ENCODE measurements at places on chromosomes 5 and 9.

DNA sequence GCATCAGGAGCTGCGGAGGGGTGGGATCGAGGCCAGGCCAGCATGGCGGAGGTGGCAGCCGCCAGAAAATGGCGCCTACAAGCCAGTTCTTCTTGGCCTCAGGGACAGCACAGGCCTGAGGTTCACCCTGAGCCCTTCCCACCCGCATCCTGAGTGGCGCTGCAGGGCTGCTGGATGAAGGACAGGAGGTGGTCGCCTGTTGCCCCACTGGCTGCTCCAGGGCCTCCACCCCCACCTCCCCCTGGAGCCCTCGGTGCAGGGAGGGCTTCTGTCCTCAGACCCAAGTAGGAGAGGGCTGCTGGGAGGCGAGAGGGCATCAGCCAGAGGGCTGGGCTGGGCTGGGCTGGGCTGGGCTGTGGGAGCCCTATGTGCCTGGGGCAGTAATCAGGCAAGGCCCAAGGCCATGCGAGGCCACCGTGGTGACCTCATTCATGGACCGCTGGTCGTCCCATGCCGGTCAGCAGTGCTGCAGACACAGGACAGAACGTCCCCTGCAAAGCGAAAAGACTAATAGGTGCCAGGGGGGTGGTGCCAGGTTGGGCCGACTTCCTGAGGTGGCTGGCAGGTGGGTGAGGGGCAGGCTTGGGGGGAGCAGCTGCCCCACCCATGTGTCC, 13.8 kb downstream of the GPSM1 start:
- DNase-seq: no peak

DNA sequence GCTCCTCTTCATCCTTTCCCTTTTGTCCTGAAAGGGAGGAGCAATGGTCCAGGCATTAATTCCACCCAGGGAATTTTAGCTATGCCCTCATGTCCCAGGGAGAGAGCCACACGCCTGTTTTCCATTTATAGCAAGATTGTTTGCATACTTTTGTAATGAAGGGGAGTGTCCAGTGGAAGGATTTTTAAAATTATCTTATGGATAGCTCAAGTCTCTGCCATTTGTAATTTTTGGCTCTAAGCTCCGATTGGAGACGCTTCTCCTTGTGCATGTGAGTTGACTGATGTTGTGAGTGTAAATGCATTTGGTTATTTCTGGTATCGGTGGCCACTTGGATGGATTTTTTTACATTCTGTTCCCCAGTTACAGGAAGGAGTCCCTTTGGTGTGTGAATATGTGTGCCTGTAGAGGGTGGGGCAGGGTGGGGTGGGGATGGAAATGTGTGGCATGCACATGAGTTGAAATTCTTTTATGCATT, 7.2 kb upstream of the RPL26L1 start:
- DNase-seq: no peak

DNA sequence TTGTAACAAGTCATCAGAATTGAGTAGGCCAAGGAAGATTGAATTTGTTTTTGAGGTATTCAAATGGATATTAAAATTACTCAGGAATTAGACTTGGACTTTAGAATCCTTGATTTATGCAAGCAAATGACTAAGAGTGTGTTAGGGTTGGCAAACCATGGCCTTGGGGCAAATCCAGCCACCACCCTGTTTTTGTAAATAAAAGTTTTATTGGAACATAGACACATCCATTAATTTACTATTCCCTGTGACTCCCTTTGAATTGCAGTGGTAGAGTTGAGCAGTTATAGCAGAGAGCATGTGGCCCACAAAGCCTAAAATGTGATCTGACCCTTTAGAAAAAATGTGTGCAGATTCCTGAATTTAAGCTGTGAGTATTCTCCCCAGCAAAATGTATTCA, 115.6 kb downstream of the WDR70 start:
- DNase-seq: no peak

- DNase-seq: no peak
Measured at GRCh38 chr5:63262185-63262981, 683.8 kb downstream of the LRRC70 start.

- no peak for DNase-seq
Measured at GRCh38 chr5:74396913-74397622, 243.5 kb downstream of the ENC1 start.

- DNase-seq: no peak
Measured at GRCh38 chr5:127561254-127561653, 43.8 kb downstream of the PRRC1 start.

DNA sequence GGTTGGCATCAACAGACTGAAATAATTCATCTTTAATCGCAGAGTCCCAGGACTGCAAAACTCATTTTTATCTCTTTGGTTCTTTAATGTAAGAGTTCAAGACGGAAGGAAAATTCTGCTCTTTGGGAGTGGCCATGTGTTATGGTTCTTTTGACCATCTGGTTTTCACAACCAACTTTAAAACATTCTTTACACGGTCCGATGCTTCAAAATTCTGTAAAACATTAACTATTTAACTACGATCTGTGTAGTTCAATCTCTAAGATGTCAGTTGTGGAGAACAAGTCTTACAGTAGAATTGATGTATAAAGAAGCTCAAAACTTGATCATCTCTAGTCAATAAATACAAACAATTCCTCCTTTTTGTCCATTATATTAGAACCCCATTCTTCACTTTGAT, 83.0 kb downstream of the CMYA5 start:
- DNase-seq: no peak

DNA sequence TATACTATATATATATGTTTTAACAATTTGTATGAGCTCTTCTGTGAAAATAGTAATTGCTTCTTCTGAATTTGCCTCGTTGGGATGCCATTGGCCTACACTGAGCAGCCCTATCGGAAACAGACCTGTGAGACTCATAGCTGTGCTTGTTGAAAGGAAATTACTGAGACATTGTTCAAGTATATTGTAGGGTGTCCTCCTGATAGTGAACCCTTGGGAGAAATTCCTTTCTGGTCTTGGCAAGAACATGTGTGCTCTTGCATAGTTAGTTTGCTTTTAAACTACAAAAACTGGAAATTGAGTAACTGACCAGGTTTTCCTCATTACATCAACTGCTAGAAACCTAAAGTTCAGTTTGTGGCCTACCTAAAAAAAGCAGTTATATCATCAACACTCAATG, 160.9 kb downstream of the LURAP1L start:
- no peak for DNase-seq

GRCh38 chr9:38415856-38416255, 8.4 kb downstream of the IGFBPL1 start:
- no peak for DNase-seq

DNA sequence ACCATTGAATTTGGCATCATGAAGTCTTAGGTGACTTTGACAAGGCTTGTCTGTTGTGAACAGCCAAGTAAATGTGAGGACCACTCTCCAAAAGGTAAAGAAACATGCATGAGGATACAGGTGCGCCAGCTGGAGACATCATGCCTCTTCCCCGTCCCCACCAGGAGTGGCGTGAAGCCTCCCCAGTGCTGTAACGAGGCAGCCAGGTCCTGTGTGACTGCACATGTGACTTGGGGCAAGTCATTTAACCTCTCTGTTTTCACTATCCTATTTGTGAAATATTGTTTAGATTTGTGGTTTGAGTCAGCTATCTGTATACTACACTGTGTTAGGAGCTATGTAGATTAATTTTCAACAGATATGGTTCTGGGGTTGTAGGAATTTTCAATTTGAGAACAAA, 65.0 kb downstream of the DOCK8 start:
- no peak for DNase-seq

DNA sequence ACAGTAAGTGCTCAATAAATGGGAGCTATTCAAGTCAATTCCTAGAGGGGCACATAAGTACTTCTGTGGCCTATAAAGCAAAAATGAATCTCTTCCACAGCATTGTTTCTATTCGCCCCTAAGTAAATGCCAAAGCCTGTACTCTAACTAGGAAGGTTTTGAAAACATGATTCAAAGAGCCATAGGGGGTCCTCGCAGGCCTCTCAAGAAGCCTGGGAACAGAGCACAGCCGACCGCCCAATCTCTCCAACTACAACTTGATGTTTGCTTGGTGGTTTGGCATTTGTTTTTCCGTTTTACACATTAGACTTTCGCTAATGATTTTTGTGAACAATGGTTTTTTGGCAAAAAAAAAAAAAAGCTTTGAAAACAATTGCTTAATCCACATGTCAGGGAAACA, 19.4 kb downstream of the EFNA5 start:
- DNase-seq: no peak

DNA sequence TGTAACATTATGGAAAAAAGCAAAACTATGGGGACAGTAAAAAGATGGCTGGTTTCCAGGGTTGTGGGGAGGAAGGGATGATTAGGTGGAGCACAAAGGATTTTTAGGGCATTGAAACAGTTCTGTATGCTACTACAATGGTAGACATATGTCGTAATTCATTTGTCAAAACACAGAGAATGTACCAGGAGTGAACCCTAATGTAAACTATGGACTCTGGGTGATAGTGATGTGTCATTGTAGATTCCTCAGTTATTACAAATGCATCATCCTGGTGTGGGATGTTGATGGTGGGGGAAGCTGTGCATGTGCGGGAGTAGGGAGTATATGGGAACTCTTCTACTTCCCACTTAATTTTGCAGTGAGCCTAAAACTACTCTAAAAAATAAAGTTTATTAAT, 135.0 kb upstream of the GABRP start:
- no peak for DNase-seq

DNA sequence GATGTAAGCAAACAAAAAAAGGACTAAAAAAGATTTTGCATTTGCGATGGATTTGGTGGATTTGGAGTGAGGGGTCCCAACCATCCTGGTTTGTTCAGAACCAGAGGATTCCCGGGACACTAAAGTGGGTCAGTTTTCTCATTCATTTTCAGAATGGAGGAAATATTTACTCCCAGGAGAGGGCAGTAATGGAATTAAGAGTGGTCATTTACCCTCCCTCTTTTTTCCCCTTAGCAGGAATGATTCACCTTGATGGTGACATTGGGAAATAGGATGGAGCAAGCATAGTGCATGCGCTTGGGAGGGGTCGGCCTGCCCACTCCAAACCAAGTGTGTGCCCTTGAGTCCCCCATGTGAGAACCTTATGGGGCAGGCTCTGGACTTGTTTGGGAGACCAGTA, 164.2 kb upstream of the PUM3 start:
- no peak for DNase-seq

DNA sequence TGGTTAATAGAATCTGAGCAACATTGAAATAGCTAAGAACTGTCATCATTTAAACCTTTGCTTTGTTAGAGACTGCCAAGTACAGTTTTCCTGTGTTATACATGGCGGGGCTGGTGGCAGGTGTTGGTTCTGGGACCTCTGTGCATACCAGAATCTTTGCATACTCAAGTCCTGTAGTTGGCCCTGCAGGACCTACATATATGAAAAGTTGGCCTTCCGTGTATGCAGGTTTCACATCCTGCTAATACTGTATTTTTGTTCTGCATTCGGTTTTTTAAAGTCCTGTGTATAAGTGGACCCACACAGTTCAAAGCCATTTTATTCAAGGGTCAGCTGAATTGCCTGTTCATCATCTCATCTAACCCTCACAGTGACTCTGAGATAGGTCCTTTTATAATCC, 36.4 kb downstream of the LARP1 start:
- DNase-seq: no peak

DNA sequence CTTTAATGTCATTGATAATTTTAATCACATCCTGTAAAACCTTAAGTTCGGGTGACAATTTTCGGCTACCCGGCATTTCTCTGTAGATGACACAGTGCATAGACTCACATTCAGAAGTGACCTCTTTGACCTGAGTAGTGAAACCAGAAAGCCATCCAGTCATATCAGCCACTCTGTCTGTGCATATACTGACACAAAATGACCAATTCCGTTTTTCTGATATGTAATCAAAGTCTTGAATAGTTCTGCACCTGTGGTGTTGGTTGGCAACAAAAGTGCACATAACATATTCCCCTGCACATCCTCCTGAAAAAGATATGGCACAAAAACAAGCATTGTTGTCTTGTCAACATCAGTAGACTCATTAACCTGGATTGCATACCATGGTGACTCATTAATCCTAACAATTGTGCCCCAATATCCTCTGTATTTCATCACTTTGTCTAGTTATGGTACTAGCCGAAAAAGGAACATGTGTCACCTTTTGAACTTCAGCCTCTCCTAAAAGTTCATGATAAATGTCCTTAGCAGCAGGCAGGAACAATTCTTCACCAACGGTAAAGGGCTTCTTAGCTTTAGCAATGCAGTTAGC, 4.6 kb upstream of the HNRNPA0 start:
- DNase-seq: no peak

DNA sequence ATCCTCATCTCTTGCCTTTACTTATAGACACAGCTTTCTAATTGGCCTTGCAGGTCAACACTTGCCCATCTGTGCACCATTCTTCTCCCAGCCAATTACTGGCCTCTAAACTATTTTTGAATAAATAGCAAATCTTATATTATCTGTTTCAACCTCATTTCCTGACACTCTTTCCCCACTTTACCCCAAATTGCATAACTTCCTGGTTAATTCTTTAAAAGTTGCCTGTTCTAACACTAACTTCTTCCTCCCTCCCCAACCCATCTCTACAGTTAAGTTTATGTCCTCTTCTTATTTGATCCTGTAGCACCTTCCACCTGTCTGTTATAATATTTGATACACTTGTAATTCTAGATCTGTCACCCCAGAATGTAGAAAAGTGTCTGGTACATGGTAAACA, 372.1 kb downstream of the PDE4D start:
- DNase-seq: no peak

DNA sequence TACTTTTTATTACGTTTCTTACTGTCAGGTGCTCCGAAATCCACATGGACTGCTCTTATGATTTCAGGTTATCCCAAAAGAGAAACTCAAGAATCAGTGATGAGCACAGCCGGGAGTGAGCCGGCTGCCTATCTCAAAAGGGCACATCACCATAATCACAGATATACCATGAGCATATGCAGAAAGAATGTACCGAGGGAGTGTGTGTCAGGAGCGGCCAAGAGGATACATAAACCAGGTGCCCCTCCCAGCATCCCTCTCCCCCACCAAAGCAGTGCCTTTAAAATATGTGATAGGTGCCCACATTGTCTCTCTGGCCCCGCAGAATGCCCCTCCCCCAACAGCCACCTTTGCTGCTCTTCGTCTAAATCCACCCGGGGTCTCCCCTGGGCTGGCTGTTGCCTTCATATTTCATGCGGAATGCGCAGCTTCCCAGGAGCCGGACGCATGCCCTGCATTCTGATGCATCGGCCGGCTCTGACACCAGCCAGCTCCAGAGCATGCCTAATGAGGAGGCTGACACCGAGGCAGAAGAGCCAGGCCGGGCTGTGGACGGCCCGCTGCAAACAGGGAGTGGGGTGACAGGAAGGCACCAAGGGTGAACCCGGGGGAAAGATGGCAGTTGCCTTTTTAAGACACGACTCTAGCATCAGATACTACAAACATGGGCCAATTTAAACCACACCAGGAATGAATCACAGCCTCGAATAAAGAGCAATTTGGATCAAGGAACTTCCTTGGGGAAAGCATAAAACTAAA, 652.3 kb downstream of the BNC2 start:
- DNase-seq: no peak

DNA sequence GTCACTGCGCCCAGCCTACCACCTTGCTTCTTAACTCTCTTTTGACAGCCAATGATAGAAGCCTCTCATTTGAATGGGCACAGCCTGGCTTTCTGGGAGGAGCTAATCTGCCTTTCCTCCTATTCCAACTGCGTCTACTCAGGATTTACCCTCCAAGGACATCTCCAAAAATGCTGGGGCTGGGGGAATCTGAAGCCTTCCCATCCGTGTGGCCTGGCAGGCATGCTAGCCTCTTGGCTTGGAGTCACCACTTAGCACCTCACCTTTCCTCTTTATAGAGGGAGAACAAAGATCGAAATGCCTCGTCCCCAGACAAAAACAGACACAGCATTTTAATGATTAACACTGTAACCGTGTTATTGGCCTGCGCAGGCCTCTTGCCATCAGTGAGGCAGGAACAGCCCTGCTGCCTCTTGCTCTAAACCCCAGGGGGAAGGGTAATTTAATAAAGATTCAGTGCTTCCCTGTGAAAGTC, 108.2 kb upstream of the KLF4 start:
- DNase-seq: no peak
